Stimulated activated CD4-positive, alpha-beta T cell treated with anti-CD3 and anti-CD28 coated beads, Interleukin-1b, Interleukin-23, amount 100 ng/mL, for 24 hours (primary cell): ENCODE measurements at places on chromosomes 1 and 21.

DNA sequence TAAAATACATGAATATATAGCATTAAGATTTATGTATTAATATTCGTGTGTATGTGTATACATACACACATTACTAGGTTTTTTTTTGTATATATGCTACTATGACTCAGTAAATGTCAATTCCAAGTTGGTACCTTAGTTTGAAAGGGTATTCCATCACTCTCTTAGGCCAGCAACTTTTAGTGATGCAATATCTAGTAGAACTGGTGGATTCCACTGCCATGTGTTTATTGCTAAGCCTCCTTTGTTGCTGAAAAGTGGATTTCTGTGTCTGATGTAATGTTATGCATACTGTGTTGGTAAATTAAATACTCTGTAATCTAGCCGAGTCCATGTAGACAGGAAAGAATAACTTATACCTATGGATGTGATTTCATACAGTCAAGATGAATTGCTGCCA is 16.9 kb upstream of the COL11A1 start:
- DNase-seq: no peak

DNA sequence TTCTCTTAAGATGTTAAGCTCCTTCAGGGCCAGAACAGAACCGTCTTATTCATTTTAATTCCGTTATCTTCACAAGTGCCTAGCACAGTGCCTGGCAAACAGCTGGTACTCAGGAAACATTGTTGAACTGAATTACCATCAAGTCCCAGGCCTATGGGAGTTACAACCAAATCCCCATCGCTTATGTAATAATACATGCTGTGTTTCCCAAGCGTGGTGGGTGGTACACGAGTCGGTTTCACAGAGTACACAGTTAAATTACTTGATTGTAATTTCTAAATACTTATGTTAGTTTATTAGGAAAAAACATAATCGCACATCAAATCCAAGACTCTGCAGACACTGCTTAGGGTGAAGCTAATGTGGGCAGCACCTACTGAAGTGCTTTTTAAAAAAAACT is 1.0 kb downstream of the ANGEL2 start:
- no peak for DNase-seq

DNA sequence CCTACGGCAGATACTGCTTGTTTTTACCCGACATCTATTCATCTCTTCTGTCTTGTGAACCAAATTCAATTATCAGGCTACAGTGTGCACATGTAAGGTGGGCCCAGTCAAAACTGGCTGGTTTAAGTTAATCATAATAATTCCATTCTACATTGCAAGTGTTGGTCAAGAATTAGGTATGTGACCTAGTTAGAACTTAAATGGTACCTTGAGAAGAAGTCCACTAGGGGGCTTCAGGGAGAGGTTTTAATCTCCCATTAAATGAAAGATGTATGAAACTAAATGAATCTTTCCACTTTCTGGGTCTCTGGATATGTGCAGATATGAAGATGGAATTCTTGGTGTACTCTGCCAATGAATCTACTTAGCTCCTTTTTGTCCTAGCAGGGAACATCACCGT is 187.1 kb downstream of the CDC42BPA start:
- no peak for DNase-seq

DNA sequence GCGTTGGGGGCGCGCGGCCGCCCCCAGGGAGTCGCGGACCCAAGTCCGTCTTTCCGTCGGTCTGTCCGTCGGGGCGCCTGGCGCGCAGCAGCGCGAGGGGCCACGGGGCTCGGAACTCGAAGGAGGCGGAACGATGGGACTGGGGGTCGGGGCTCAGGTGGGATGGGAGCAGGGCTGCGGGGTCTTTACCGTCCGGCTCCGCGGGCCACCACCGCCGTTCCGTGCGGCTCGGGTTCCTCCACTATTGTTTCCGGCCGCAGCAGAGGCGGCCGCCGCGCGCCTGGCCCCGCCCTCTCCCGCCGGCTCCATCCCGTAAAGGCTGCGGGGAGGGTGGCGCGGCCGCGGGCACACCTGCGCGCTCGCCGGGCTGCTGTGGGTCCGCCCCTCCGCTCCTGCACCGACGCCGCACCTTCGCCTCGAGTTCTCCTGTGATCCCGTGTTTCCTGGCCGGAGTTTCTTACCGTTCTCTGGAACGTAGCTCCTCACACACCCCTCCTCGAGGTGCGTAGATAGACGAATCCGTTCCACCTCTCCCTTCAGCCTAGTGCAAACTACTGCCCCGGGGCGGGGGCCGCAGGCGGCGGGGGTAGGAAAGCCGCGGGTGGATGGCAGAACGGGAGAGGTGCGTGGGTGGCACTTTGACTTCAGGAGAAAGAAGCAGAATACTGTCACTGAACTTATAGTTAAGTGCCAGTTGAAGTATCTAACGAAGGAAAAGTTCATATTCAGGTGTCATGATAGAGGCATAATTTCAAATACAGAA is at the start of gene C21orf91:
Gene C21orf91, minus strand, starts transcription at position 243 of the 763 bp plus-strand sequence. CDS start 1,038 bp downstream, outside the sequence.
- DNase-seq: peak; percentile 53

DNA sequence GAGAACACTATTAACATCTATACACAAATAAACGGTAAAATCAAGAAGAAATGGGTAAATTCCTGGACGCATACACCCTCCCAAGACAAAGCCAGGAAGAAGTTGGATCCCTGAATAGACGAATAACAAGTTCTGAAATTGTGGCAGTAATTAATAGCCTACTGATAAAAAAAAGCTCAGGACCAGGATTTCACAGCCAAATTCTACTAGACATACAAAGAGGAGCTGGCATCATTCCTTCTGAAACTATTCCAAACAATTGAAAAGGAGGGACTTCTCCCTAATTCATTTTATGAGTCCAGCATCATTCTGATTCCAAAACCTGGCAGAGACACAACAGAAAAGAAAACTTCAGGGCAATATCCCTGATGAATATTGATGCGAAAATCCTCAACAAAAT is 70.7 kb upstream of the FMO3 start:
- DNase-seq: no peak

- DNase-seq: no peak
Measured at GRCh38 chr1:71618766-71619530, 538.1 kb upstream of the ZRANB2 start.

DNA sequence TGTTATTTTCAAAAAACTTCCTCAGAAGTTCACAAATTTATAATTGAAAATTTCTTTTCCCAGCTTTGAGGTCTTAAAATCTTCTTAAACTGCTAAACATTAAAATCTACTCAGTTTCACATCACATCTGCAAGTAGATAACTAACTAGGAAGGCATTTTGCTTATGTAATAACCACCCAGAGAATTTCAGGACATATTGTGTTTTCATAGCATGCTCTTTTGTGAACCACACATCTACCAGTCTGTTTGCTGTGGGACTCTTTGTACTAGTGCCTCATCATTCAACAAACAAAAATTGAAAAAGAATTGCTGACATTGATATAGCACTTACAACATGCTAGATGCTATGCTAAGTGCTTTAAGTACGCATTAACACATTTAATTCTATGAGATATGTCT is 31.6 kb upstream of the C1orf146 start:
- DNase-seq: no peak

DNA sequence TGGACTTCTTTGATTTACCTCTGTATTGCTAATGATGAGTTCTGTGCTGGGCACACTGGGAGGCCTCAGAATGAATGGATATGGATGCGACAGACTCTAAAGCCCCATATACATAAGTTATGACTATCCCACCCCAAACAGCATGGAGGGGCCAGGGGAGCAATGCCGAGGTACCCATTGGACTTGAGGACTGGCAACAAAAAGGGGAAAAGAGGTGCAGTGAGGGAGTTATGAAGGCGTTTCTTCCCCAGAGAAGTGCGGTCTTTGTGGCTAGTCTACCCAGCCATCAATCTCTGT is 15.2 kb upstream of the CDCA8 start:
- no peak for DNase-seq

- DNase-seq: no peak
Measured at GRCh38 chr21:20329636-20330035, 668.6 kb upstream of the NCAM2 start.

- no peak for DNase-seq
Measured at GRCh38 chr1:48617252-48617651, 145.2 kb upstream of the SPATA6 start.

GRCh38 chr1:112358798-112359408 is 37.1 kb upstream of the CTTNBP2NL start:
- no peak for DNase-seq

GRCh38 chr1:63327417-63328054 is 5.2 kb downstream of the FOXD3 start:
- DNase-seq: no peak

DNA sequence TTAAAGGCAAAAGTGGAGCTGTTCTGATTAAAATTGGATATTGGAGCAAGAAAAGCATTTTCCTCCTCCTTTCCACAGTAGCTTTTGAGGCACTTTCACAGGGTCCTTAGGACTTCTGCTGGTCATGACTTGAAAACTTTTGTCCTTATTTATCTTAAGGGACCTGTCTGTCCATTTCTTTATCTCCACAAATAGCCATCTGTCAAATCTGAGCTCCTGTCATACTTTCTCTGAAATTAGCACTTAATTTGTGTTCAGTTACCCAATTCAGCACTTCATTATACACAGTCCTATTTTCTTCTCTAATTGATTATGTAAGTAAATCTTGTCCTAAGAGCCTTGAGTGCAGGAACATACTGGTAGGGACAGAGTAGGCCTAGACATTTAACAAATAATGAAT is 9.8 kb downstream of the POU2F1 start:
- DNase-seq: no peak

DNA sequence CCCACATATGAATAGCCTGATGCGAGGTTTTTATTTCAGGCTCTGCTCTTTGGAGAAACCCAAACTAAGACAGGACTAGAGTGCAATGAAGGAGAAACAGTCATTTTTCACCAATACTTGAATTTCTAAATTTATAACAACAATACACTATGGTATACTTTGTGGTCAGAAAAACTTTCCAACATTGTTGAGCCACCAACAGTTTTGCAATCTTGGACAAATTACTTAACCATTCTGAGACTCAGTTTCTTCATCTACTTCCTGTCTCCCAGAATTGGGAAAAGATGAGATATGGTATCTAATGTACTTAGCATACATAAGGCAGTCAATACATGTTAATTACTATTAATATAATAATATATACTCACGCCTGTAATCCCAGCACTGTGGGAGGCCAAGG is 519.8 kb upstream of the PLXNA2 start:
- no peak for DNase-seq

GRCh38 chr1:106266786-106267185 is 789.7 kb upstream of the PRMT6 start:
- DNase-seq: no peak

GRCh38 chr21:14617040-14617393 is 70.9 kb upstream of the SAMSN1 start:
- DNase-seq: no peak

DNA sequence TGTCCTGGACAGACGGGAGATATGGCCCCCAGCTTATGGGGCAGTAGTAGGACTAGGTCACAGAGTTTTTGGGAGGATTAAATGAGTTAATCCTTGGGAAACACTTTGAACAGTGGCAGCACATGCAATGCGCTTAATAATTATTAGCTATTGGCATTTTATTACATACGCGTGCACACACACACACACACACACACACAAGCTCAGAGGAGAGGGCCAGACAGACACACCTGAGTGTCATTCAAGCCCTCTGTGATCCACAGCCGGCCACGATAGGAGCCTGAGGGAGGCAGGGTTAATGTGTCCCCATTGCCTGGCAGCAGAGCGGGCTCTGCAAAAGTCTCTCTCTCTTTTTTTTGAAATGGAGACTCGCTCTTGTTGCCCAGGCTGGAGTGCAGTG is 37.9 kb downstream of the EPHA2 start:
- no peak for DNase-seq

GRCh38 chr1:155981266-155982088 is 3.1 kb upstream of the ARHGEF2 start:
- DNase-seq: no peak

DNA sequence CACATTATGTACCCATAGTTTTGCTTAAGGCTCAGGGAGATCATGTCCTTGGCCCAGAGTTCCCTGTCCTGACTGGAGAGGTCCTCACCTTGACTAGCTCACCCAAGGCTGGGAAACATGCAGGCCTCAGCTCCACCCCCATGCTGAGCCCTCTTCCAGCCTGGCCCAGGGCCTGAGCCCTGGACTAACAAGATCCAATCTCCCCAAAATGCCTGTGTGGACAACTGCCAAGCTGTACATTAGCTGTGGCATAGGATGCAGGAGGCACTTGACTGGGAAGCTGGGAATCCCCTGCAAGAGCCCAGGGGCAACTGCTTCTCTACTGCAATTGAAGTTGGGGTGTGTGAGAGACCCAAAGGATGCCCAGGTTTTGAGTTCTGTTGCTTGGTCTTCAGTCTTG is 2.1 kb downstream of the LINGO4 start:
- DNase-seq: no peak

DNA sequence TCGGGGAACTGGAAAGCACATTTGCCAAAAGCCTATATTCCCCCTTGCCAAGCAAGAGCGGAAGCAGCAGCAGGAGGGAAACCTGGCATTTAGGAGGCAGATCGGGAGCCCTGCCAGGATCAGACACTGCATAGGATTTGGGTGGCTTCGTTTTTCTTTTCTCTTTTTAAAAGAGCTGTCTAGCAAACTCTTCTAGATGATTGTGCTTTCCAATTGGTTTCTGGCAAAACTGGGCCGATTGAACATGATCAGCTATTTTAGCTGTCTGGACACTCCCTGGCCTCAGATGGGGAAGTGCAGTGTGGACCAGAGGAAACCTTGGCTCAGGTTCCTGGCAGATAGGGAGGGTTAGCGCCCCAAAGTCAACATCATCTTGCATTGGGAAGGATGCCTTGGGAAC is 414.0 kb upstream of the KAZN start:
- DNase-seq: no peak

DNA sequence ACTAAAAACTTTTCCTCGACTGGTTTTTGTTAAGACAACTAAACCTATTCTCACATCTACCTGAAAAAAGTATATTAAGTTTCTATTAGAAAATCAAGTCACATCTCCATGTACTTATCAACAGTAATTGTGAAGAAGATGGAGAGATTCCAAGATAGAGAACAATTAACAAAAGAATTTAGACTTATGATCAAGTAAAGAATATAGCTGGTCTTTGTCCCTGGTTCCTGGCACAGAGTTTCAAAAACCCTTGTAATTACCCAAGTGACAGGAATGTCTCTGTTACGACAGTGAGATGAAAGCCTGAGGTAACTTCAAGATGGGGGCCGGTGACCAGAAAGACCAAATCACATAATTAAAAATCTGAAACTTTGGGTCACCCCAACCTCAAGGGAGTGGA is 91.6 kb downstream of the ASH1L start:
- no peak for DNase-seq

GRCh38 chr21:42162831-42163510 is 56.0 kb upstream of the ABCG1 start:
- DNase-seq: no peak

- DNase-seq: no peak
Measured at GRCh38 chr1:154628121-154628405, 20.1 kb upstream of the ADAR start.

- peak; percentile 24 for DNase-seq
Measured at GRCh38 chr1:24641646-24642151, 1.4 kb upstream of the SRRM1 start.

- DNase-seq: no peak
Measured at GRCh38 chr1:50970931-50971582, 1.0 kb downstream of the CDKN2C start.

- no peak for DNase-seq
Measured at GRCh38 chr1:58879464-58879863, 95.6 kb upstream of the JUN start.
